ENCODE measurements at places on chromosomes 1 and 21.

DNA sequence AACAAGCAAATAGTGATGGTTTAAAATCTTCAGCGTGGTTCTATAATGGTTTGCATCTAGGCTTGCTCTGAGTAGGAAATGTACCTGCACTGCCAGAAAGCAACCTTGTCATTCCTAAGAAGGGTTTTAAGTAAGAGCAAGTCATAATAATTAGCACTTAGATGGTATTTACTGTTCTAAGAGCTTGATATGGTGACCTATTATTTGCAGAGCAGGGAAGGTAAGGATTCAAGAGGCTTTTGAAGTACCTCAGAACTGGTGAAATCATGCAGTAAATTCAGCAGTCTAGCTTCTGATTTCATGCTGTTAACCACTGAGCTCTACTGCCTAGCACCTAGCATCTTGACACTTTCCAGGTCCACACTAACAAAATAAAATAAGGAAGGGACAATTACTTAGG, 23.7 kb downstream of the ATP1A1 start:
- DNase-seq, result no peak

GRCh38 chr21:19759836-19760235, 1238.4 kb upstream of the NCAM2 start:
- no peak for DNase-seq

GRCh38 chr1:26289158-26290059, 9.5 kb downstream of the SH3BGRL3 start:
- DNase-seq, result no peak

DNA sequence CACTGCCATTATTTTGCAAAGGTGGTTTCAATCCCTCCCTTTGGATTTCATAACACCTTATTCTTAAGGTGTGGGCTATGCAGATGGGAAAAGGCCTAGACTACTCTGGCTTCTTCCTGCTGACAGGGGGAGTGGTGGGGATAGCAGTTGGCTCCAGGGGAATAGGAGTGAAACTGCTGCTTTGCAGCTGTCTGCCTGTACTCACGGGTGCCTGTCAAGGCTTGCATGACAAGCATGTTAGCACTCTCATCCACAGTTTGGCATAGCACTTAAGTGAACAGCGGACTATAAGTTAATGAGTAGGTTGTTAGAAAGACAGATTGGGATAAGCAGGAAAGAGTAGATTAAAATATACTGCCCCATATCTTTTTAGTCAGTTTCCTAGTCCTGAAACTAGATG, 287.5 kb upstream of the DAB1 start:
- DNase-seq, result no peak

DNA sequence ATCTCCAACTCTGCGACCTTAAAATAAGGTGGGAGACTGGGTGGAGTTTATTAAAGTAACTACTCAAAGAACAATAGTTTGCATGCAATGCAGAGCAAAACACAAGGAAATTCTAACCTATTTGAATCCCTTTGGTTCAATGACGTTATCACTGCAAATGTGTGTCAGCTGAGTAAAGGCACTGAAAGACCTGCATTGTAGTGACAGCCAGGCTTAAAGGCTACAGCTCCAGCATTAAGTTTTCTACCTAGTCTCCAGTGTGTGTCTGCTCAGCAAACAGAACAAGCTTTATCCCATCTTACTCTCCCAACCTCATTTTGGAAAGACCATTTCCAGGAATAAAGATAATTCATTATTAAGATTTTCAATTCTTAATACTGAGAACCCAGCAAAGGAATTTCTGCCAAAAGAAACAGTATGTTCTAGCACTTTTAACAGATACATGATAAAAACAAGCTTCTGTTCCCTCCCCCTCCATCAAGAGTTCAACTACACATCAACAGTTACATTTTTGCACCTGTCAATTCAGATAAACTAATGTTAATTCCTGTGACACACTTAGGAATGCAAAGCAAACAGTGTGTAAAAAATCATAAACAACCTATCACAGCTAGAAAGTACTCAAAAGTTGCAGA, 14.2 kb downstream of the PTP4A2 start:
- DNase-seq, result no peak

DNA sequence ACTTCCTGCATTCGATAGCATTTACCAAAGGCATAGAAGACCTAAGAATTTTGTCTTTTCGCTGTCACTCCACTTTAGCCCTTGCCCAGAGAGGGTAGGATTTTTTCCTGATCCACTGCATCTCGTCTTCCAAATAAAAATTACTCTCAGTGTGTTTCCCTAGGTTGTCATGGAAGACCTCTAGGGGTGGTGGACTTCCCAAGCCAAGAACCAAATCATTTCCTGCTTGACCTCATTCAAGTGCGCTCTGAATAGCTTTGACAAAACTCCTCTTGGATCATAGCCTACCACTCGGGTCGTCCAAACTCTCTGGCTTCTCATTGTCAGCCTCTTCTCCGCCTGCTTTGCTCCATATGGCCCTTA, 431 bp upstream of the C1orf52 start:
- no peak for DNase-seq

DNA sequence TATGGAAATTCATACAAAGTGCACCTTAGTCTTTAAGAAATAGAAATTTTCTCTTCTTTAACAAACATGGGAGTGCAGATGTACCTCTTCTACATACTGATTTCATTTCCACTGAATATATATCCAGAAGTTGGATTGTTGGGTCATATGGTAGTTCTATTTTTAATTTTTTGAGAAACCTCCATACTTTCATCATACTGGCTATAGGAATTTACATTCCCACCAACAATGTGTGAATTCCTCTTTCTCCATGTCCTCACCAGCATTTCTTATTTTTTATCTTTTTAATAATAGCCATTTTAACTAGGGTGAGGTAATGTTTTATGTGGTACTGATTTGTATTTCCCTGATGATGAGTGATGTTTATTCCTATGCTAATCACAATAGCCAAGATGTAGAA, 87.5 kb downstream of the RGS2 start:
- no peak for DNase-seq

DNA sequence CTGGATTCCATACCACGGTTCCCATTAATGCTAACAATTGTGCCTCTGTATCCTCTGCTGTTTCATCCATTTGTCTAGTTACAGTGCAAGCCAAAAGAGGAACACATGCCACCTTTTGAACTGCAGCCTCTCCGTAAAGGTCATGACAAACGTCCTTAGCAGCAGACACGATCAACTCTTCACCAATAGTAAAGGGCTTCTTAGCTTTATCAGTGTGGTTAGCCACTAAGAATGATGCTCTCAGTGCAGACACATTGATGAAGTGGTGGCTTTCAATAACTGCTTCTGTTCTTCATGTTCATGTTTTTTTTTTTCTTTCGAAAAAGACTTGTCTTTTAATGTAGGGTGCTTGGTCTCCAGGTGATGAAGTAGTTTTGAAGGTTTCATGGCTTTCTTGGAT, 14.3 kb downstream of the XPR1 start:
- DNase-seq, result no peak
